ENCODE measurements at places on chromosomes 7 and 10.
A peak's percentile ranks its signal among the peaks of the same experiment; 100 is the strongest.

DNA sequence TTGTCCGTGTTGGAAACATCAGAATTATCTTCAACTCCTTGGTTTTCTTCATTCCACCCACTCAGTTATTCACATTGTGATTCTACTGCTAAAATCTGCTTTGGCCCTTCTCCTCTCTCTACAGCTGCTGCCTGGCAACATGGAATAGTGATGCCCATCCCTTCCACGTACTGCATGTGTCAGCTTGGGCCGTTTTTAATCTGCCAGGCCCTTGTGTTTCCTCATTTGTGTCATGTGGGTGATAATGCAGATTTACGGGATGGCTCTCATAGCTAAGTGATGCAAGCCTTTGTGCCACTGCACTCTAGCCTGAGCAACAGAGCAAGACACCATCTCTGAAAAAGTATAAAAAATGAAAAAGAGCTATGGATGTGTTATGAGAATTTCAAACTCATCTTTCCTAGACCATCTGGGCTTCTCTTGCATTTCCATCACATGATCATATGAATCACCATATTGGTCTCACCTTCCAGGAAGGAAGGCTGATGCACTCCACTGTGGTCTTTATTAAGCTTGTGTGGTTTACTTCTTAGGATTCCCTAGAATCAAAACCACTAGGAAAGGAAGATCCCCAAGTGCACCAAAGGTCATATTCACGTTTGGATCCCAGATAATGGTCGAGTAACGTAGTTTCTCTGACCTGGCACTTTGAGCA is 20.6 kb upstream of the CELF2 start:
- DNase-seq = no peak

DNA sequence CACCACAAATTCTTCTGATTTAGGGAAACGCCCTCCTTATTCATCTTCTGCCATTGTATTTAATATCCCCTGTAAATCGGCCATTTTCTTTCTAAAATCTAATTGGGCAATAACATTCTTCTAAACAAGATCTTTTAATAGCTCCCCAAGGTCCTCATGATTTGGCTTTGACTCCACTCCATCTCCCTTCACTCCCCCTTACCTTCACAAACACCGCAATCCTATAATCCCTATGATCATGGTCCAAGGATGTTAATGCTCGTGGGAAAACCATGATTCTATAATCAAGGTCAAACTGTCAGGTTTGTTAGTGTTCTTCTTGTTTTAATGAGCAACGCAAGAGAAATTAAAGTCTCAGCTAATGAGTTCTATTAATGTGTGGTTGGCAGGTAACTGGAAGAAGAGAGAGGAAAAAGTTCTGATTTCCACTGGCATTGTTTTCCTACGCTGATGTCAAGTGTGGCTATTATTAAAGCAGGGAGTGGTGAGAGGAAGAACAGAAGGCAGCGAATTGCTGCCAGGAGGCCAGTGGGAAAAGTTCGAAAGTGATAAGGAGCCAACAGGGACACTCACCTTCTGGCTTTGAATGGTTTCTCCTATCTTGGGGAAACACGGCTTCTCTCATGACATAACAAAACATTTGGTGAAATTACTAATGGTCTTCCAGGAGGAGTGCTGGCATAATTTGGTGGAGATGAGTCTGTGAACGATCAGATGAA is 28.1 kb downstream of the LRRC72 start:
- DNase-seq = no peak

- no peak for DNase-seq
These were observed 26.6 kb downstream of the FAM3C start for GRCh38 chr7:121369462-121369861.

GRCh38 chr10:84398696-84399095 is 70.3 kb downstream of the CCSER2 start:
- DNase-seq = no peak

GRCh38 chr10:88986549-88987242 is 3.9 kb upstream of the FAS start:
- DNase-seq = no peak

DNA sequence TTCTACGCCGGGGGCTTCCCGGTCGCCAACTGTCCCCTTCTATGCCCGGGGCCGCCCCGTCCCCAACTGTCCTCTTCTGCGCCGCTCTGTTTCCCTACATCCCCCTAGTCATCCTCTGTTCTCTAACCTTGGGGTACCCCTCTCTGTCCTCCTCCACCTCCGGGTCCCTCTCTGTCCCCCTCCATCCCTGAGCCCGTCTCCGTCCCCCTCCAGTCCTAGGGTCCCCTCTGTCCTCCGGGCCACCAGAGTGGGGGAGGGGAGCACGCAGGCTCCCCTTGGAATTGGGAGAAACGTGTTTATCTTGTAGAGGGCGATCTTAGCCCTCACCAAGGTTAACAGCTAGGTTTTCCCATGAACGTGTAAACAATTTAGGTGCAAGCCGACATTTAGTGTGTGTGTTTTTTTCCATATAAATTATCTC is 852 bp upstream of the KLF6 start:
- DNase-seq = no peak

GRCh38 chr7:7183061-7183837 is 905 bp downstream of the C1GALT1 start:
- DNase-seq = peak; percentile 39

DNA sequence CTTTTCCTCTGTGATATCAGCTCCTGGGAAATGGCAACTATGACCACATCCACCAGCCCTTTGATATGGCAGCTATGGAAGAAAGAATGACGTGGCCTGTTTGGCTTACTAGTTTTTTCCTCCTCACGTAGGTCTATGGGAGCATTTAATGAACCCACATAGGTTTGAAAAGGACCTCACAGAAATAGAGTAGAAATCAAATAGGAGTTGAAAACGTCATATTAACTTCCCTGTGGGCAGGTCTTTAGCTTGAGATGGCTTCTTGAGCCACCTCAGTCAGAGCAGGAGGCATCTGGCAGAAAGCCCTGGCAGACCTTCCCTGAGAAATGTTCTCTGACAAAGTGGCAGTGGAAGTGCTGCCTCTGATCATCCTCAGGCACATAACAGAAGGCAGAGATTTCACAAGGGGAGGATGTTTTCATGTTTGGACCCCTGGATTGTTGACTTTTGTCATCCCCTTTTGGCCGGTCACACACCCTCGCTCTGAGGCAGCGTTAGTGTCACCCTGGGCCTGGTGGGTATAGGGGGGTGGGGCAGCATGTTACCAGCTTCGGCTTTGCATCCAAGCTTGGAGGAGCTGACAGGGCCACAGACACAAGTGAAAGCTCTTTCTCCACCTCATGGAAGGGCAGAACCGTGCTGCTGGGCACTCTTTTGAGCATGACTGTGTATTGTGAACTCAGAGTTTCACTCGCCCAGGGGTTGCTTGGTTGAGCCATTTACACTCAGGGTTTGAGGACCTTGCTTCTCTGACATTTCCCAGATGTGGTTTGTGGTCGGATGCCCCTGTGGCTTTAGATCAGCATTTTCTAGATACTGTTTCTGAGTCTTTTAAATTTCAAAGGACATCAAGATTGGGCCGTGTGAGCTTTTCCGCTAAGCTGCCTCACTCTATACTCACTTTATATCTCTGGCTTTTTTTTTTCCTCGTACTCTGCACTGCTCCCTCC is 184.2 kb downstream of the STK31 start:
- no peak for DNase-seq

DNA sequence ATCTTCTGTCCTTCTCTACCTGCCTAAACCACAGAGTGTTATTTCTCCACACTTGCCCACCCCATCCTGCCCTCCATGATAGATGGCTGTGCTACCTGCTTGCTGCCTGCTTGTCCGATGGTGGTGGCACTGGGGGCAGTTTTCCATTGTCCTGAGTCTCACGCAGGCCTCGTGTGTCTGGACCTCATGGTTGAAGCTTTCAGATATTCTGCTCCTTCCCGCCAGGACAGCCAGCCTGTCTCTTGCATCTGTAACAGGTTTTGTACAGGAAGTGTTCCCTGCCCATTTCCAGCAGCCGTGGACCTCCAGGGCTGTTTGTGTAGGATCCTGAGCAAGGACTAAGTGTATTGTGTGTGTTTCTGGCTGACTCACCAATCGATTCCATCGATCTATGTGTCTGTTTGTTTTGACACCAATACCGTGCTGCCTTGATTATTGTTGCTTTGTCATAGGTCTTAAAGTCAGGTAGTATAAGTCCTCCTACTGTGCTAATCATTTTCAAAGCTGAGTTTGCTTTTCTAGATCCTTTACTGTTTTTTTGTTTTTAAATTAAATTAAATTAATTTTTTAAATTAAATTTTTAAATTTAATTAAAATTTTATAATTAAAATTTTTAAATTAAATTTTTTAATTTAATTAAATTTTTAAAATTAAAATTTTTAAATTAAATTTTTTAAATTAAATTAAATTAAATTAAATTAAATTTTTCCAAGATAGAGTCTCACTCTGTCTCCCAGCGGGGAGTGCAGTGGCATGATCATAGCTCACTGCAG is 8.5 kb downstream of the IL15RA start:
- DNase-seq = no peak

DNA sequence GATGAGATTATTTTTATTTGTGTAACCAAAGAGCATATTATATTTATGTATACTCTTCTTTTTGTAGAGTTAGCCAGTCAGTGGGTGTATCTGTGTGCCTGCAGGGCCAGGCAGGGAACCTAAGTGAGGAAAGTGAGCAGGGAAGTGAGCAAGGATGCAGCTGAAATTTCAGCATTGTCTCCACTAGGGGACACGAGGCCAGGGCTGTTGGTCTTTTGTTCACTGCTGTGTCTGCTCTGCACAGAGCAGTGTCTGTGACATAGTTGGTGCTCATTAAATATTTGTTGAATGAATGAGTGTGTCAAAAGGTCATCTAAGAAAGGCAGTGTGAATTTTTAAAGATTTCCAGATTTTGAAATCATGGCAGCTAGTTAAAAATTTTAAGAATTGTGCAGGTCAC is 51.8 kb downstream of the SUGCT start:
- DNase-seq = no peak

GRCh38 chr10:35136263-35136815 is 9.7 kb downstream of the CREM start:
- no peak for DNase-seq

DNA sequence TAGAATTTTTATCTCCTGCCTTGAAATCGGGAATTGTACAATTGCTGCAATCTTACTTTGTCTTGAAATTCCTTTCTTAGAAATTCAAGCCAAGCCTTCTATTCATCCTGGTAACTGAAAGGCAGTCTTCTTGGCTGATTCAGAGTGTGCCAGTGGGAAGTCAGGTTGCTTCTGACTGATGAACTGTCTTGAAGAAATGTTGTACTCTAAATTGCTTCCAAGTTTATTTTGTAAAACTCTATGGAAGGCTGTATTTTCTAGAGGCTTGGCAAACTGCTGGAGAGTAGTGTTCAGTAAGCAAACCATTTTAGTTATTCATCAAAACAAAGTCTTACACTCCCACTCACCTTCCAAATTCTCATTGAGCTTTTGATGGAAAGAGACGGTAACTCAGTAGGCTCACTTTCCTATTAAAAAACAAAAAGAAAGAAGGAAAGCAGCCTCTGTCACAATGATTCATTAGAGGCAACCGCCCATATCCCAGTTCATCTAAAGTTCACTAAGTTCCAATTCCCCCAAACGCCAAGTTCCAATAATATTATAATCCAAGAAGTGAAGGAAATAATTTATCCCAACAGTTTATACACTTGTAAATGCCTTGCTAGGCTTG is 187.9 kb upstream of the MALRD1 start:
- DNase-seq = no peak

- DNase-seq = no peak
These were observed 103.2 kb upstream of the VIPR2 start for GRCh38 chr7:159247910-159248309.

All from amygdala (tissue), 56 donors.